CD4-positive, alpha-beta T cell (primary cell): ENCODE measurements at places on chromosomes 6 and 20. TPM values are rescaled to one million over a fixed set of nuclear protein-coding genes. Genes with fewer than 3 reads are reported as not detected.

KCNK17 gene
- not detected for total RNA-seq

ADGRG6 gene
- total RNA-seq = 0.63 TPM

AVP gene
- 0.56 TPM for total RNA-seq

PDE10A gene
- not detected for total RNA-seq

RPS6KA2 gene
- total RNA-seq = 5.6 TPM

BNIP5 gene
- not detected for total RNA-seq
